Myometrial cell (primary cell): ENCODE measurements at places on chromosomes 1 and 21. TPM values are rescaled to one million over a fixed set of nuclear protein-coding genes. Genes with fewer than 3 reads are reported as not detected.

C1QB gene
- total RNA-seq: not detected in 2 replicates

CYP4X1 gene
- not detected in 2 replicates for total RNA-seq

SPATA45 gene
- not detected in 2 replicates for total RNA-seq

SLC41A1 gene
- total RNA-seq: 11.5 and 18.8 TPM in 2 replicates

RHD gene
- not detected in 2 replicates for total RNA-seq

TTC4 gene
- total RNA-seq: 24.5 and 32.9 TPM in 2 replicates

NR1I3 gene
- not detected in 2 replicates for total RNA-seq

MPL gene
- total RNA-seq: 0.53 TPM in 1 of 2 replicates, not detected in the other

SPRR5 gene
- total RNA-seq: not detected in 2 replicates

MPZ gene
- 3.5 and 20.9 TPM in 2 replicates for total RNA-seq

OSCP1 gene
- total RNA-seq: 6.7 and 19.6 TPM in 2 replicates

KRTAP19-1 gene
- total RNA-seq: not detected in 2 replicates

ITLN1 gene
- not detected in 2 replicates for total RNA-seq
